Tibial artery (tissue), 4 donors: ENCODE measurements at places on chromosomes 4 and X.

- DNase-seq: no peak
Observed at GRCh38 chr4:158261480-158261879, 51.2 kb downstream of the TMEM144 start.

GRCh38 chr4:125358453-125358852, 43.7 kb downstream of the FAT4 start:
- DNase-seq: no peak

DNA sequence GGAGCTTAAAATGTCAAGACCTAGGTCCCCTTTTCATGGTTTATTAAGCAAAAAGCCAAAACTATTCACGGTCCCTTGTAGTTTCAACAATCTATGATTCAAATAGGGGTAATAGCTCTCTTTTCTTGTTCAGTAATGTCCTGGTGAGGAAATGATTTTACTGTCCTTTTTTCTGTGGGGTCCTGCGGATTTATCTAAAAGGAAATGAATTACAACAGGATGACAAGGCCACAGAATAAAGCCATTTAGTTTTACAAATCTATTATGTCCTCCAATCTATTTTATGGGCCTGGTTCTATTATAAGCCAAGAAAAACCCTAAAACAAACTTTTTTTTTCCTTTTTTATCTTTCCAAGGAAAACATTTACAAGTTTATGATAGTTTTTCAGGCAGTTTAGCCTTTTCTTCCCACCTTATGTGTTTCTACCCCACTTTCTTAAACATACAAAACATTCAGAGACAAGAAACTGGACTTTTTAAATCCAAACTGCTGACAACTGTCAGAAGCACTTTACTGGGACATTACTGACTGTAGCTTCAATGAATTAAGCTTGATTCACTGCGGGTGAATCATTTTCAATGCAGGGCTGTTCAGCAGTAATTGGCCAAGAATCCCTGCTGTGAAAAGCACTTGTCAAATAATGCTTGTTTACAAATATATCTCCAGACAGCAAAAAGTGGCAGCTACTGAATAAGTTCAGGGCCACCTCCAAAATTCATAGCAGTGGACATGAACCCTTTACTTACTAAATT, 4.3 kb downstream of the EPHA5 start:
- DNase-seq: no peak

- no peak for DNase-seq
Observed at GRCh38 chr4:147381749-147382148, 99.1 kb upstream of the EDNRA start.

GRCh38 chr4:141569141-141569540, 67.2 kb upstream of the IL15 start:
- DNase-seq: no peak

- no peak for DNase-seq
Observed at GRCh38 chr4:114378305-114378903, 220.2 kb upstream of the UGT8 start.

GRCh38 chr4:159269116-159269515, 166.2 kb downstream of the RAPGEF2 start:
- no peak for DNase-seq

- DNase-seq: peak; percentile 71
Observed at GRCh38 chrX:12955882-12956703, 18.8 kb upstream of the TMSB4X start.

- DNase-seq: no peak
Observed at GRCh38 chrX:47566841-47567240, 5.8 kb downstream of the ARAF start.

DNA sequence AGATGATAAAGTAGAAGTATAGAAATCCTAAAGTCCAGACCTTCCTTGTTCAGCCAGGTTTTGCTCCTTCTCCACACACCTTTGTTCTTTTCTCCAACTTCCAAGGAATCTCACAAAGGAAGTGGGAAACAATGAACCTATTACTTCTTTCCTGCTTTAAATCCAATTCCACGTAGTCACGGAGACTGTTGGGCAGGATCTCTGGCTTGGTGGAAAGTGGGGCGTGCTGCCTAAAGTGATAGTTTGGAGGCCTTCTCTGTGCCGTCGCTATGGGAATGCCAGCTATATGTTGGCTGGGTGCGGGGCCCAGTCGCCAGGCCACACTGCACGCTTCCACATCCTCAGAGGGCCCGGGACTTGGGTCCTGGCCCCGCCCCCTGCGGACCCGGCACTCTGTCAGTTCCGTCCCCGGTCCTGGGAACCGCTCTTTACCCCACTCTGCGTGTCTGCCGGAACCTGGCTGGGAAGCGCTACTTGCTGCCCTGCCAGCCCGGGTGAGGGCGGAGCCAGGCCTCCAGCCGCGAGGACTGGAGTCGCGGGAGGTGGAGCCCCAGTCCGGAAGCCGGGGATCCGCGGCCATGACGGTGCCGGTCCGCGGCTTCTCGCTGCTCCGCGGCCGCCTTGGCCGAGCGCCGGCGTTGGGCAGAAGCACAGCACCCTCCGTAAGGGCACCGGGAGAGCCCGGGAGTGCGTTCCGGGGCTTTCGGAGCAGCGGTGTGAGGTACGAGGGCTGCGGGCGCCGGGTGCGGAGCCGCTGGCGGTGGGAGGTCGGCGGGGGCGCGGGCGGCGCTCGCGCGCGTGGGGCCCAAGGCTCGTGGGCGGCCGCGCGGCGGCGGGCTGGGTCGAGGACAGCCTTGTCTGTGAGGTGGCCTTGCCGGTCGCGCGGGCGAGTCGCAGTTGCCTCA, at the start of gene MTHFD2L:
TSS of gene MTHFD2L (plus strand) at position 558 of the 905 bp plus-strand sequence. CDS start at position 579, 21 bp downstream.
- peak; percentile 97 for DNase-seq

- DNase-seq: no peak
Observed at GRCh38 chrX:141185366-141185765, 8.4 kb upstream of the LDOC1 start.

- no peak for DNase-seq
Observed at GRCh38 chr4:75698963-75699228, 25.5 kb upstream of the USO1 start.

DNA sequence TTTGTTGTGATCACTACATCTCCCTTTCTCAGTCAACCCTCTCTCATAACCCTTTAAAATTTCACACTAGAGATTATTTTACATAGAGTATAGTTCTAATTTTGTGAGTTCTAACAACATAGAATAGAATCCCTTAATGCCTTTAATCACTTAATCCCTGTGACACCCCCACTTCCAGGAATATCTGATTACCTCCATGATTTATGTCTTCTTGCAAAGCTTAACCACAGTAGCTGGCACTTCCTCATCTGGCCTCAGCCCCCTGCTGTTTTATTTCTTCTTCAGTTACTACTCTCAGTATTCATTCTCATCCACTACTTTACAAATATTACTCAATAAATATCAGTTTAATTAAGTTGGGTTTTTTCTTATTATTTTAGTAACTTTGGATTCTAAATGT, 340.9 kb downstream of the CENPC start:
- no peak for DNase-seq

- no peak for DNase-seq
Observed at GRCh38 chr4:185280608-185281007, 71.2 kb downstream of the SNX25 start.

DNA sequence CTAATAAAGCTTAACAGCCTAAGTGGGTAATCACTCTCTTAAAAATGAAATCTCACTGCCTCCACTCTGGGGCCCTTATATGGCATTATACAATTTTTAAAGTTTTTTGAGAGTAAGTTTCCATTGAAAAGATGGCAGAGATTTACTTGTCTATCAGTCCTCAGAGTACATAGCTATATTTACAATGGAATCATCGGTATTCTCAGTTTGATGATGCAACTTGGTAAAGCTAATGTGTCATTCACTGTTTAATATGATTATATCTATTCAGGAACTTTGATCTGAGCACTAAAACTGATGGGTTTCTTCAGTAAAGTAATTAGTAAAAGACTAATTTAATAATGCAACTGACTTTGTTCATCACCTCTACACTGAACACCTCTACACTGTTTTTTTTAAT, 51.6 kb downstream of the CT47B1 start:
- DNase-seq: no peak

GRCh38 chr4:136810626-136811025, 721.7 kb downstream of the PCDH18 start:
- no peak for DNase-seq

GRCh38 chr4:183541752-183542040, 36.8 kb downstream of the ING2 start:
- DNase-seq: no peak

GRCh38 chr4:83282049-83282535, 2.5 kb downstream of the COQ2 start:
- no peak for DNase-seq

- no peak for DNase-seq
Observed at GRCh38 chr4:94262163-94263016, 54.7 kb downstream of the SMARCAD1 start.

GRCh38 chrX:41064018-41064417, 21.2 kb upstream of the USP9X start:
- DNase-seq: no peak

GRCh38 chr4:153036931-153037482, 100.9 kb downstream of the FHDC1 start:
- no peak for DNase-seq

GRCh38 chrX:115017455-115017854, at the start of gene IL13RA2:
IL13RA2 (minus strand) TSS chrX:115017616; CDS start chrX:115017269, 347 bp downstream.
- no peak for DNase-seq

DNA sequence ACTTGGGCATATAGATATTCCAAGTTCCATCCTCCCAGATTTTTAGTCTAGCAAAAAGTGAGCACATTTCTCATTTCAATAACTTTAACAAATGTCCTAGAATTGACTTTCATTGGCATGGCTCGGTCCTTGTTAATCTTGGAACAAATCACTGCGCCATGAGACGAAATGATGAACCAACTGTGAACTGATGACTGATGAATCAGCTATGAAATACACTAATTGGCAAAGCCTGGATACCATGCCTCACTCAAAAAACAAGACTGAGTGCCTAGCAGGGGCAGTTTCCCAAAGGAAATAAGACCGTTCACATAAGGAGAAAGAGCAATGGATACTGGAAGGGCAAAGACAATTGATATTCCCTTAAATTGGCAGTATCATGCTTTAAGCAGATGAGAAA, 248.6 kb upstream of the VEGFC start:
- DNase-seq: no peak

GRCh38 chr4:55258152-55258865, 87.7 kb upstream of the SRD5A3 start:
- no peak for DNase-seq

GRCh38 chr4:183017962-183018361, 81.1 kb upstream of the WWC2 start:
- DNase-seq: no peak

- no peak for DNase-seq
Observed at GRCh38 chrX:10709276-10709675, 88.9 kb upstream of the MID1 start.

GRCh38 chrX:151830911-151831310, 81.8 kb upstream of the MAGEA4 start:
- DNase-seq: no peak

DNA sequence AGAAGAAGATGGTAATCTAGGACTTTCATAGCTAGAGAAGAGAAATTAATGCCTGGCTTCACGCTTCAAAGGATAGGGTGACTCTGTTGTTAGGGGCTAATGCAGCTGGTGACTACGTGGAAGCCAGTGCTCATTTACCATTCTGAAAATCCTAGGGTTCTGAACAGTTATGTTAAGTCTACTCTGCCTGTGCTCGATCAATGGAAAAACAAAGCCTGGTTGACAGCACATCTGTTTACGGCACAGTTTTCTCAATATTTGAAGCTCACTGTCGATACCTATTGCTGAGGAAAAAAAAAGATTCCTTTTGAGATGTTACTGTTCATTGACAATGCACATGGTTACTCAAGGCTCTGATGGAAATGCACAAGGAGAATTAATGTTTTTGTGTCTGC, 182.6 kb upstream of the NUDT6 start:
- no peak for DNase-seq

DNA sequence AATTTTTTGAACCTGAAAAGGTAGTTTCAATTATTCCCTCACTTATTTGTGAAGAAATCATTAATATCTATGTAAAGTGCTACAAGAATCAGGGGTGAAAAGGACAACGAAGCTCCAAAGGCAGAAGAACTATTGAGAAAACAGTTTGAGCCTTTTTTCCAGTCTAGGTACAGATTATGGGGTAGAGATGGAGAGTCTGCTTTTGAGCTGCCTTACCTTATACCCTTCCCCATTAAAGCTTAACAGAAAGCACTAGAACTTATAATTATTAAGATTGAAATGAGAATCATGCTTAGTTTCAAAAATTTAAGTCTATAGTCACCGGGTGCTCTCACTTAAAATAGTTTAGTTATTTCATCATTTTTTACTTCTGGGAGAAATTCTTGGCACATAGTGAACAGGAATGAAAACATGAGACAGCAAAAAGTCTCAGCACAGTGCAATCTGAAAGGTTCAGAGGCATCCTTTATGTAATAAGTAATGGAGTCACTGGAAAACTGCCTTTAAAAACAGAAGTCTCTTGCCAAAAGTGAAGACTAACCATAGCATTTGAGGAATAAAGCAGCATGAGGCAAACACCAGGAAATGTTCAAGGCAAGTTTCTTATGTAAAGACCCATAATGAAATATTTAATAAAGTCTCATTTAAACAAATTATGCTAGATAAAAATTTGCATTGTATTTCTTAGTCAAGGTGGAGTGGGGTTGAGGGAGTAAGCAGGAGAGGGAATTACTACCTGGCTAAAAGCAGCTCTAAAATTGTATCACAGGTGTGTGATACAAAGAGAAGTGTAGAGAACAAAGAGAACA, 5.1 kb upstream of the DCLK2 start:
- no peak for DNase-seq

DNA sequence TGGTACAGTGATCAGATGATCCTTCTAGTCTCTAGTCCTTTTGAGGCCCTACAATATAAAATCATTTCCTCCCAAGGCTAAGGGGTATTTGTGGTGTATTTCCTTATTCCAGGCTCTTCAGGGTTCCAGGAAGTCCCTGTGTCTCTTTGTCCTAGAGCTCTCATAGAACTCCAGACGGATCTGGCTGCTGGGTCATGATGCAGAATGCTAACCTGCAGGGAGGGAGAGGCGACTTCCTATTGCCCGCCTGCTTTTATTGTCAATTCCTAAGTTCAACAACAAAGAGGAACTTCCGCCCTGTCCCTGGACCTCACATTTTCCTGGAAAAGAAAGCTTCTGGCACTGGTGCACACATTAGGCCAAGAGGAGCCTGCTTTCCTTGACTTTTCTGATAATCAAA, 45.9 kb upstream of the ZNF827 start:
- DNase-seq: no peak

- DNase-seq: no peak
Observed at GRCh38 chr4:110787707-110788106, 164.8 kb upstream of the PITX2 start.

DNA sequence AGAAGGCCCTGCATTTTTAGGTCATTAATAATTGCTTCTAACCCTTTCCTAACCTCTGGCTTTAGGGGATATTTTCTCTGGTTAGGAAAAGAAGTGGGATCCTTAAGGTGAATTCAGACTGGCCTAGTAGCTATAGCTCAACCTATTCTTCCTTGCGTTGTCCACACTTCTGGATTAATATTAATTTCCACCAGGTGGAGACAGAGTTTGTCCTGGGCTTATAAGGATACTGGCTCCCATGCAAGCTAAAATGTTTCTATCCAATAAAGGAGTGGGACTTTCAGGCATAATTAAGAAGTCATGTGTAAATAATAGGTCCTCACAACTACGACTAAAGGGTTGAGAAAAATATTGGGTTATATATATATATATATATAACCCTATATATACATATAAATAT, 860.0 kb upstream of the POU3F4 start:
- no peak for DNase-seq

GRCh38 chr4:127782025-127782274, 172 bp upstream of the HSPA4L start:
- DNase-seq: peak; percentile 69
